ENCODE measurements at places on chromosomes 11 and 22. TPM values are rescaled to one million over a fixed set of nuclear protein-coding genes. Genes with fewer than 3 reads are reported as not detected.

Gene CCDC86
- total RNA-seq, result 12.7 TPM

Gene SLN
- not detected for total RNA-seq

Gene NUDT8
- total RNA-seq, result 5.8 TPM

Gene CDC45
- total RNA-seq, result 3.5 TPM

Gene MS4A4A
- total RNA-seq, result not detected

Gene UBXN1
- 146 TPM for total RNA-seq

Gene SCT
- total RNA-seq, result not detected

Gene AMBRA1
- 49.0 TPM for total RNA-seq

Gene MFRP
- total RNA-seq, result not detected

Gene MAPK8IP2
- total RNA-seq, result 143 TPM

Gene MYRF
- total RNA-seq, result 0.29 TPM

Gene BDNF
- total RNA-seq, result 0.42 TPM

Gene KCNA4
- total RNA-seq, result not detected

Gene TRIM66
- 59.5 TPM for total RNA-seq

GRCh38 chr11:18890615-18891014 is 48.6 kb downstream of the MRGPRX1 start:
- no peak overlapping the region for H3K27ac ChIP-seq
- H3K4me3 ChIP-seq, result no peak overlapping the region
- no peaks in the 10 kb centered on the region for H3K27me3 ChIP-seq
- H3K4me1 ChIP-seq, result peaks cover 4% of the 10 kb centered on the region
- no peak for DNase-seq

- peaks cover 5% of the 10 kb centered on the region for H3K27me3 ChIP-seq
- H3K36me3 ChIP-seq, result peaks cover 4% of the 10 kb centered on the region
- no peak overlapping the region for H3K4me3 ChIP-seq
- no peaks in the 10 kb centered on the region for H3K4me1 ChIP-seq
- DNase-seq, result no peak
These were observed 50.5 kb downstream of the SNX19 start for GRCh38 chr11:130865774-130866114.

GRCh38 chr11:109853156-109853776 is 239.9 kb upstream of the ZC3H12C start:
- DNase-seq, result no peak
- H3K27ac ChIP-seq, result no peak overlapping the region
- peaks cover 4% of the 10 kb centered on the region for H3K36me3 ChIP-seq
- H3K27me3 ChIP-seq, result peaks cover 8% of the 10 kb centered on the region

- no peak overlapping the region for H3K27ac ChIP-seq
- H3K4me3 ChIP-seq, result no peak overlapping the region
- no peaks in the 10 kb centered on the region for H3K36me3 ChIP-seq
- DNase-seq, result no peak
These were observed 3.7 kb upstream of the RELT start for GRCh38 chr11:73372375-73372993.

- H3K36me3 ChIP-seq, result no peaks in the 10 kb centered on the region
- peaks cover 3% of the 10 kb centered on the region for H3K27me3 ChIP-seq
- H3K4me3 ChIP-seq, result no peak overlapping the region
- no peak for DNase-seq
These were observed 166.8 kb downstream of the TEAD1 start for GRCh38 chr11:12840871-12841660.

DNA sequence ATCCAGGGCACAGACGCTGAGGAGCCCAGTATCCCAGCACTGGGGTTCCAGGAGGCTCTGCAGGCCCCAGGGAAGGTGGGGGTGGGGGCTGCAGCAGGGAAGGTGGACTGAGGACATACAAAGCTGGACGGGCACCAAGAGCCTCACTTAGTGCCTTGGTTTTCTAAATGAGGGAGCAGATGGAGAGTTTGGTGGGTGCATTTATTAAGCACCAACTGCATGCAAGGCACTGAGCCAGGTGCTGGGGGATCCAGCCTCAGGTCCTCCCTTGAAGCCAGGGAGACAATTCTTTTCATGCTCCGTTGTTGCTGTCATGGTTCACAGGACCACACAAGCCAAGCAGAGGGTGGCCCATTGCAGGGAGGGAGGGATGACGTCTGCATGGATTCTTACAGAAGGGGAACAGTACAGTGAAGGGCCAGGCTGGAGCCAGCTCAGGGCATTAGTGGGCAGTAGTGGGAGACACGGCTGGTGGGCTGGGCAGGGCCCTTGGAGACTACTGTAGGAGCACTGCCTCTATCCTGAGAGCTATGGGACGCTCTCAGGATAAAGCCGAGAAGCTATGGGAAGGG is 65.0 kb downstream of the MACROD1 start:
- peaks cover 9% of the 10 kb centered on the region for H3K27me3 ChIP-seq
- peaks cover 17% of the 10 kb centered on the region for H3K4me1 ChIP-seq
- DNase-seq, result no peak
- peaks cover 5% of the 10 kb centered on the region for H3K36me3 ChIP-seq
- H3K27ac ChIP-seq, result no peak overlapping the region
- no peak overlapping the region for H3K4me3 ChIP-seq

DNA sequence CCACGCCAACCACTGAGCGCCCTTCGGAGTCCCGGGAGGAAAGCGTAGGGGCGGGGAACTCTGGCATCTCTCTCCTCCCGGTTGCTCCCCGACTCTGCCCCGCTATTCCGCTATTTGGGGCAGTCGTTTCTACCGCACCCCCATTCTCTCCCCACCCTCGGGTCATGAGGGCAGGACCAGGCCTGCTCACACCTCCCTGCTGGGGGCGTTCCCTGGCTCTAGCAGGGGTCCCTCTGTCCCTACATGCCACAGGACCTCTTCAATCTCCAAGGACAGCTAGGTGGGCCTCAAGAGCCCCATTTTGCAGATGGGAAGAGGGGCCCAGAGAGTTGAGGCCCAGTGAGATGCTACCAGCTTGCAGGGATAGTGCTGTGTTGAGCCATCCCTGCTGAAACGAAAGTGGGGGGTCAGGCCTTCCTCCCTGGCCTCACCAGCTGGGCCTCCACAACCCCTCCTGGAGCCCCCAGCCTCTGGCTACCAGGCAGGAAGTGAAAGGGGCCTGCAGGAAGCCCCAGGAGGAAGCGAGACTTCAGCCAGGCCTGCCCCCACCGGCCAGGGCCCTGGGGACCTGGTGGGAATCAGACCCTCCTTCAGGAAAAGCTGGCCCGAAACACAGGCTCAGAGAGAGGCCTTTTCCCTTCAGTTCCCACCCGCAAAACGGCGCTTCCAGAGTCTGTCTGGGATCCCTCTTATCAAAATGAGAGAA is 5.5 kb upstream of the SHISA8 start:
- H3K27ac ChIP-seq, result no peak overlapping the region
- H3K4me3 ChIP-seq, result no peak overlapping the region
- no peak for DNase-seq
- H3K36me3 ChIP-seq, result no peaks in the 10 kb centered on the region

- H3K4me1 ChIP-seq, result peaks cover 3% of the 10 kb centered on the region
- DNase-seq, result no peak
- H3K27ac ChIP-seq, result no peak overlapping the region
- no peaks in the 10 kb centered on the region for H3K36me3 ChIP-seq
These were observed 1.5 kb upstream of the FAM111A start for GRCh38 chr11:59141191-59141590.
